ENCODE measurements at places on chromosomes 4 and X.

DNA sequence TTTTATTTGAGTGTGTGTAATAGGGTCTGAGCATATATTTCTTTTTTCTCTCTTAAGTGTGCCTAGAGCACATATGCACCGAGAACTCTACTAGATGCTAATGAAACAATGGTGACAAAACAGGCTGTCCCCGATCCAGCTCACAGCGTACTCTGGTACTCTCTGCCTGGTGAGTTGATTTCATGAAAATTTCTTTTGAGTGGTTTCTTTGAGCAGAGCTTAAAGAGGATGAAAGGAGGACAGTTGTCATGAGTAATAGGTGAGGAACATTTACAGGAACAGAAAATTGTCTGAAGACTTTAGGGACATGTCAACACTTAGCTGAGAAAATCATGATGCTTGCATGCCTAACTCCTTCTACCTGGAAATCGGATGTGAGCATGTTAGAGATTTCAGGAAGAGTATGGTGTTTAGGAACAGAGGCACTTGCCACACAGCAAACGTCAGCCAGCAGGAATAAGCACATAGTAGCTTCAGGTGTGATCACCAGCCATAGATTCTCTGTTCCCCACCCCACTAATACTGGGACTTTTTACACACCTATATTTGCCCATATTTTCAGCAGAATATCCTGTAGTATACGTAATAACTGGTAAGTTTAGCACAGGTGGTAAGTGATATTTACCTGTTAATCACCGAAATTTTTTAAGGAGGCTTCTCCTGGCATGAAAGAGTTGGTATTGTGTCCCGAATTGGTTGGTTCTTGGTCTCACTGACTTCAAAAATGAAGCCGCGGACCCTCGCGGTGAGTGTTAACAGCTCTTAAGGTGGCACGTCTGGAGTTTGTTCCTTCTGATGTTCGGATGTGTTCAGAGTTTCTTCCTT is 111.1 kb downstream of the ZNF330 start:
- no peak for DNase-seq

- no peak for DNase-seq
These were observed 84.0 kb downstream of the ADAMTS3 start for GRCh38 chr4:72484981-72485380.

GRCh38 chrX:23752740-23753415 is 9.8 kb upstream of the ACOT9 start:
- DNase-seq = no peak

GRCh38 chr4:10554694-10555093 is 97.5 kb upstream of the ZNF518B start:
- DNase-seq = peak; percentile 64

DNA sequence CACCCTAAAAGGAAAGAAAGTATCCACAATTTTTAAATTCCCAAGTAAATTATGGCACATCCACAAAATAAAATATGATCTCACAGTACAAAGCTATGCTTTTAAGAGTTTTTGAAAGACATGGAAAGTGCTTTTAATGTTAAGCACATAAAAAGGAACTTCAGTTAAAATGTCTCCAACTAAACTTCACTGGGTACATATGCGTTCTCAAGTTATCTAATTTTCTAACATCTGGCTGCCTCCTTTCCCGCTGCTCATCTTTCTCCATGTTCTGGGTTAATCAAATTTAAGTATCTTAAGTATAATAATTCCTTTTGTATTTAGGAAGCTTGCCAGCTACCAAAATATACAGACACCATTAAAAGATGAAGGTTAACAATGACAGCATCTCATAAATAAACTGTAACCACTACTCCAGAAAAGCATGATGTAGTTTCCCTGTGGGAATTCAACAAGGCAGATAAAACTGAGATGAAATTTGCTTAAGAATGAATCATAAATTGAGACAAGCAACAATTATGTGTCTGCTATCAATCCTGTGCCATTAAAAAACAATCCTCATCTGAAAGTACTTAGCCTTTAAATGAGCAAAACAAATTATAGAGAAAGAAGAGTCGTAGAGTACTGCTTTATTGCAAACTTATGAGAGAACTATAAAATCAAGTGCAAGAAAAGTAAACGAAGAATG is 25.1 kb downstream of the PRSS12 start:
- DNase-seq = no peak
